ENCODE measurements at places on chromosomes 4 and X. TPM values are rescaled to one million over a fixed set of nuclear protein-coding genes. Genes with fewer than 3 reads are reported as not detected.

Gene NLRP2B
- total RNA-seq: not detected

- DNase-seq: no peak
These were observed 166.5 kb upstream of the SPRY1 start for GRCh38 chr4:123230061-123230460.

GRCh38 chr4:39682138-39682537 lies 15.8 kb upstream of the UBE2K start:
- DNase-seq: no peak

DNA sequence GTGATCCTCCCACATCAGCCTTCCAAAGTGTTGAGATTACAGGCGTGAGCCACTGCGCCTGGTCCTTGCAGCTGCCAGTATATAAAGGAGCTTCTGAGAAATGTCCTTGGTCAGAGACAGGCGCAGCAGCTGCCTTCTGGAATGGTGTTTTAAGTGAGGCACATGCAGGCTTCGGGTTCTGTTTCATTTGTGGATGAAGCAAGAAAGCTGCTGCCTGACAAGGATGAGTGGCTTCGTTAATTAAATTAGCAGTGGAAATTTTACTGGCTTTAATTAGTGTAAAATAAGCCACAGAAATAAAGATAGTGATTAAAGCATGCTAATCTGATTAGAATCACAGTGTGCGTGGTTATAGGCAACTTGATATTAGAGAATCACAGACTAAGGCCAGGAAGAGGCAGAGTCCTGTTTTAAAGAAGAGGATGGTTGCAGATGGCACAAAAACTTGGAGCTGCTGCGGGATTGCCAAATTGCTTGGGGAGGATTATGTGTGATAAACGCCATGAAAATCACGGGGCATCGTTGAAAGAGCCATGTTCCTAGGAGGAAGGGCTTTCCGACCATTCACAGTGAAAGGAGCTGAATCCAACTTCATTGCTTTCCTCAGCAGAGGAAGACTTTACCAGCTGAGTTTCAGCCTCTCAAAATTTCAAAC lies 348.4 kb upstream of the FAT1 start:
- DNase-seq: no peak

GRCh38 chr4:132592340-132592739 lies 556.8 kb upstream of the PCDH10 start:
- DNase-seq: no peak

Gene HERC3
- total RNA-seq: 15.8 TPM

DNA sequence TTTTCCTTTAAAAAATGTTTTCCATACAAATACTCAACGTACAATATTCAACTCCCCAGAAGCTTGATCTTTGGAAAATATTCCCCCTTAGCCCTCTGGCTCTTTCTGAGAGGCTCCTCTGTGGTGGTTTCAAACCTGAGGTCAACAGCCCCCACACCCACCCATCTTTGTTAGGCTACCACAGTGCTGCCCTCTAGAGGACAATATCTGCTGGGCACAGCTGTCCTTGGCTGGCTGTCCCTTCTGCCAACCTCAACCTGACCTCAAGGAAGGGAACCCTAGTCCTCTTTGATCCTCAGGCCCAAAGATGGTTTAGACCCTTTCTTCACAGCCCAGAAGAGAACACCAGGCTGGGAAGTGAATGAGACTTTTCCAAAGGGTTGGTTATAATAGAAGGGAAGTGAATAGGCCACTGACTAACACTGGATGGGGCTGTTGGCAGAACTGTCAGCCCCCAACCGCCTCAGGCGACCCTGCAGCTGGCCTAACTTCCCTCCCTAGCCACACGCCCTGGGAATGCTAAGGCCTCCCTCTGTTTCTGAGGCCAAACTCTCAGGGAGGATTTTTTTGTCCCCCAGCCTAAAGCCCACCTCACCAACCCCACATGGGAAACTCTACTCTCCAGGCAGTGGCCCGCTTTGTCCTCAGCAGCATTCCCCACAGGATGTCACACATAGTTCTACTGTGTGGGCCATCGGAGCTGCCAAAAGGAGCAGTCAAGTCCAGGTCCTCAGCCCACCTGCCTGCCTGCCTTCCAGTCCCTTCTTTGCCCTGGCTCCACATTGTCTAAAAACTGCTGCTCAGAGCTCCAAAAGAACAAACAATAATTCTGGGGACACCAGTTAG lies 34.3 kb downstream of the NYX start:
- DNase-seq: no peak

DNA sequence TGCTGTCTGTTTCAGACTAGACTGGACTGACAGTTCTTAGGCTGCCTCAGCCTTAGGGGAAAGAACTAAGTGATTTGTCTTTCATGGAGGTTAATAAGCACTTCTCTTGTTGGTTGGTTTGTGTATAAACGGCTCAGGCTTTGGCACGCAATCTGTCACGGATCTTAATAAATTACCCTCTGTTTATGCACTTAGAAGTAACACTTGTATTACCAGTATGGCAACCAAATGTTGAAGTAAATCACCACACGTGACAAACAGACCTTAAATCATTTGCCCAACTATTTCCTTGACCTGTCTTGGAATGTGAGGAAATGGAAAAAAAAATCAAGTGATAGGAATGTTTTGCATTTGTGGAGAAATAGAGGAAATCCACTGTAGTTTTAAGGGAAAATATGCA lies 69.9 kb downstream of the TEX13A start:
- no peak for DNase-seq

GRCh38 chr4:57102050-57102624 lies 8.0 kb downstream of the IGFBP7 start:
- peak; percentile 46 for DNase-seq

DNA sequence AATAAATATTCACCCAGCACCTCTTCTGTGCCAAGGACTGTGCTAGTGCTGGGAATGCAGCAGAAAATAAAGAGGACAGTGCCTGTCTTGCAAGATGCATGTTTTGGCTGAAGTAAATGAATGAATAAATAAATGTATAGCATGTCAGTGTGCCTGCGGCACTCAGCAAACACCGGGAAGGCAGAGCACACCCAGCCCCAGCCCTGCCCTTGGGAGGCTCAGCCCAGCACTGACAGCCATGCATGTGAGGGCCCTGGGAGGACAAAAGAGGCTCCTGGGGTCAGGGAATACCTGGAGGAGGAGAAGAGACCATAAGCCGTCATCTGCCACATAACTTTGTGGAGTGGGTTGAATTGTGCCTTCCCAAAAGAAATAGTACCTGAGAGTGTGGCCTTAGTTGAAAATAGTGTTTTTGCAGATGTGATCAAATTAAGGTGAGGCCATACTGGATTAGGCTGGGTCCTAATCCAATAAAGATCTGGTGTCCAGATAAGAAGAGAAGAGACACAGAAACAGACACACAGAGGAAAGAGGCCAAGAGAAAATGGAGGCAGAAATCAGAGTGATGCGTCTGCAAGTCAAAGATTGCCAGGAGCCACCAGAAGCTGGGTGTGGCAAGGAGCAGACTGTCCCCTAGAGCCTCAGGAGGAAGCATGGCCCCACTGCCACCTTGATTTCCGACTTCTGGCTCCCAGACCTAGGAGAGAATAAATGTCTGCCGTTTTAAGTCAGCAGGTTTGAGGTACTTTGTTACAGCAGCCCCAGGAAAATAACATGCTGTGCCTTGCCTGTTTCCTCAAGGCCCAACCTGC lies 16.3 kb downstream of the C4orf50 start:
- DNase-seq: no peak

Gene ENPP6
- total RNA-seq: 0.38 TPM

GRCh38 chr4:53711926-53712325 lies 120.6 kb upstream of the LNX1 start:
- DNase-seq: no peak

GRCh38 chr4:184756399-184756798 lies 22.5 kb upstream of the CENPU start:
- DNase-seq: no peak

DNA sequence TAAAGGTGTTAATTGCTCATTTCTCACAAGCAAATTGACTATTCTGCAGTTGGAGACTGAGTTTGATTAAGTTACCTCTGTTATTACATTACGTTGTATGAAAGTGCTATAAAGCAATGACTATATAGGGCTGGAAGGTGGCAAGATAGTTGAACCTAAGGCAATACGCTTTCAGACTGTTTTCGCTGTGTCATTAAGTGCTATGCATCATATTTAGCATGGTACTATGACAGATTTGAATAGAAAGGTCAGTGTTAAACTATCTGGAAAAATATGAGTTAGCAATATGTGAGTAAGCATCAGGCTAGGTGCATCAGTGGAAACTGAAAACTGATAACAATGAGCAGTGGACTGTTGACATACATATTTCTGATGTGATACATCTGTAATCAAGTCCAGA lies 206.0 kb upstream of the ARHGAP24 start:
- no peak for DNase-seq

DNA sequence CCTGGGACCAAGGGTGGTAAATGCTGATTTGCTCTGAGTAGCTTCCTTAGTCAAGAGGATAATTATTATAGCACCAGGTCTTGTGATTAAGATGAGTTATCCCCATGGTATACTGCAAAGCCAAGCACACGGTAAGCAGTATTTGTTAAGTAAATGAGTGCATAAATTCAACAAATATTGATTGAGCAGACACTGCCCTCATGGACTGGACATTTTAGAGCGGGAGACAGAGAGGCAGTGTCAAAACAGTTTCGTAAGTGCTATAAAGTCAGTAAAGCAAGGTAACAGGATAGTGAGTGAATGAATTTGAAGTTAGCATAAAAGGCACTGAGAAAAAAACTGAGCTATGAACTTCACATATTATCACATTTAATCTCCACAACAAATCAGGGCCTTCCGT lies 13.9 kb downstream of the PHF8 start:
- no peak for DNase-seq

DNA sequence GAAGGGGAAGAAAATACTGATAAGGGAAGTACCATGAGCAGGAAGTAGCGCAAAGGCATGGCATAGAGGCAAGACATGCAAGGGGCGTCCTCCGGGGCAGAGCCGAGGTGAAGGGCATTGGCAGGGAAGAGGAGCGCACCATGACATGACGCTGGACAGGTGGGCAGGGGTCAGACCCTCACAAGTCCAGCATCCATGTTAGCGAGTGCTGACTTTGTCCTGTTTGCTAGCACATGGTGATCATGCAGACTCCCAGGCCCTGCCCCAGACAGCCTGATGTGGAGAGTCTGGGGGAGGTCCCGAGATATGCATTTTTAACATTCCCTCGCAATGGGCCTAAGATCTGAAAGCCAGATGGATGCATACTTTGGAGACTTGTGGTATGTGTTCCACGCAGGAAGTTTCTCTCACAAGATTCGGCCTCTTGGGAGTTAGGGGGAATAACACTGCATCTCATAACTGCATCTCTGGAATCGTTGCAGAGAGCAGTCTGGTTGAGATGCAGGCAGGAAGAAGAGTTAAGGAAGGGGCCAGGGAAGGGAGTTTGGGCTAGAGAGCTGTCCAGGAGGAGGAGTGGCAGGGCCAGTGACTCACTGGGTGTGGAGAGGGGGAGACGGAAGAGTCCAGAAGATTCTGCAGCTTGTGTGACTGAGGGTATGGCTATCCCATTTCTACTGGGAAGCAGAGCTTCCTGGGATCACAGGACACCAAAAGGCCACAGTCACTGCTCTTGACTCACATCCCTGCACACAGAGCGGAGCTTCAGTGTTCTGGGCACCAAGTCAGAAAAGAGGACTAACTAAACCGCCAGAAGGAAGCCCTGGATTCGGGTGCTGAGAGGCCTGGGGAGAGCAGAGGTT lies 59.7 kb downstream of the FAM184B start:
- DNase-seq: no peak

- no peak for DNase-seq
These were observed 756.7 kb upstream of the SLIT2 start for GRCh38 chr4:19494961-19495360.

Gene FAT1
- total RNA-seq: 224 TPM

DNA sequence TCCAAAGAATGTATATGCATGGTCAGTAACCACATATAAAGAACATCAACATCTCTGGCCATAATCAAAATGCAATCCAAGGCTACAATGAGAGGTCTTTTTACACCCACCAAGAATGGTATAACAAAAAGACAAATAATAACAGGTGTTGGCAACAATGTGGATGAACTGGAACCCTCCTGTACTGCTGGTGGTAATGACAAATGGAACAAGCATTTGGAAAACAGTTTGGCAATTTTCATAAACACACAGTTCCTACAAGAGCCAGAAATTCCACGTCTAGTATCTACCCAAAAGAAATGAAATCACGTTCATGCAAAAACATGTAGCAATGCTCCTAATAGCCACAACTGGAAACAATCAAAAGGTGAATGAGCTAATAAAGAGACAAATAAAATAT lies 11.7 kb downstream of the UGT2B4 start:
- DNase-seq: no peak

DNA sequence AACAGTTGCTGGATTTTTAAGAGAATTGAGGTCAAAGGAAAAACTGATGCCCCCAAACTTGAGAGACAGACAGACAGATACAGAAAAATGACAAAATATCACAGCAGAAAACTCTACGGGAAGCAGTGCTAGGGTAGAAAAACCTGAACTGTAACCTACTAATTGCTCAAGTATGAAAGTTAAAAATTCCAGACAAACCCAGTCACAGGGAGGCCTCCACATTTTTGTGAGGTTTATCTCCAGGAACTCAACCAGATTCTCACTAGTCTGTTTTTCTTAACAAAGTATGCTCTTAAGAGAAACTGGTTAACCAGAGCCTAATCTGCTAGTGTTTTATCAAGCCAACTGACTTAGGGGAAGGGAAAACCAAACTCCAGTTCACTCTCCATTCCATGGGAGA lies 19.9 kb upstream of the PPP3CA start:
- DNase-seq: no peak

DNA sequence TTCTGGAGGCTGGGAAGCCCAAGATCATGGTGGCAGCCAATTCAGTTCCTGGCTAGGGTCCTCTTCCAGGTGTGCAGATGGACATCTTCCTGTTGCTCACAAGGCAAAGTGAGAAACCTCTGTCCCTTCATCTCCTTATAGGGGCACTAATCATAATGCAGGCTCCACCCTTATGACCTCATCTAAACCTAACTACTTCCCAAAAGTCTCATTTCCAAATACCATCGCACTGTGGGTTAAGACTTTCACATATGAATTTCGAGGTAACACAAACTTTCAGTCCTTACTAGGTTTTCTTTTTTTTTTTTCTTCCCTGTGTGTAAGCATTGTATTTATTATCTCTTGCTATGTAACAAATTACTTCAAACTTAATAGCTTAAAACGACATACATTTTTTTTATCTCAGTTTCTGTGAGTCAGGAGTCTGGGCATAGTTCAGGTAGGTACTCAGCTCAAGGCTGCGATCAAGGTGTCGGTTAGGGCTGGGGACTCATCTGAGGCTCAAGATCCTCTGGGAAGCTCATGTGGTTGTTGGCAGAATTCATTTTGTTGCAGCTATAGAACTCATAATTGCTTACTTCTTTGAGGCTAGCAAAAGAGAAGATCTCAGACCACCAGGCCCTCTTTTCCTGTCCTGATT lies 204.7 kb upstream of the STK26 start:
- DNase-seq: no peak

Gene CACNA1F
- total RNA-seq: 0.32 TPM

DNA sequence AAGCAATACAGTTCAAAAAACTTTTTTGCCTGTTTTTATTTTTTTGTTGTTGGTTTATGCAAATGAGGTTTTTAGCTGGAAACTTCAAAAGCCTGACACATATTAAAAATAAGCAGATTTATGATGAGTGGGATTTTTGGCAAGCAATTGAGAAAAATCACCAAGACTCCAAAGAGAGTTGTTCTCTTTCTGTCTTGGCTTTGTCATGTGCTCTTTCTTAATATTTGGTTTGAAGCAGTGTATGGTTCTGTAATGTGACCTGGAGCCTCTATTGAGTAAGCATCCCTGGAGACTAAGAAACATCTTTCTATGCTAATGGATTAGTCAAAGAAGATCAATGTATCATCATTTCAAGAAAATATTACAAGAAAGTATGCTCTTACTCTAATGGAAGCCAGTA lies 11.7 kb downstream of the TRIM2 start:
- no peak for DNase-seq

Data from mesothelial cell of epicardium (in vitro differentiated cells).